ENCODE measurements at places on chromosomes 11 and 22.

DNA sequence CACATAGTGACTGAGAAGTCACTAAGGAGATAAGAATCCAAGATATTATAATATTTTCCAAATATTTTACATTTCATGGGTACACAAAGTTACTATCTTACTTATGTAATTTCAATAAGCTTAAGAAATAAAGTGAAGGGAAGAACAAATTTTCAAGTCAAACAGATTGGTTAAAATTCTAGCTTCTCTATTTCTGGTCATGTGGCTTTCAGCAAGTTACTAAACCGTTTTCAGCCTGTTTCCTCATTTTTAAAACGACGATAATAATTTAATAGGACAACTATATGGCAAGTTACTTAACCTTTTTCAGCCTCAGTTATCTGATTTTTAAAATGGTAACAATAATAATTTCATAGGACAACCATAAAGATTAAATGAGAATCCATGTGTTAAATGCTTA lies 15.6 kb downstream of the DCUN1D5 start:
- no peak for DNase-seq

GRCh38 chr11:113647856-113648255 lies 58.3 kb downstream of the TMPRSS5 start:
- DNase-seq: no peak

GRCh38 chr22:35930933-35931332 lies 97.7 kb downstream of the RBFOX2 start:
- DNase-seq: peak; percentile 90

DNA sequence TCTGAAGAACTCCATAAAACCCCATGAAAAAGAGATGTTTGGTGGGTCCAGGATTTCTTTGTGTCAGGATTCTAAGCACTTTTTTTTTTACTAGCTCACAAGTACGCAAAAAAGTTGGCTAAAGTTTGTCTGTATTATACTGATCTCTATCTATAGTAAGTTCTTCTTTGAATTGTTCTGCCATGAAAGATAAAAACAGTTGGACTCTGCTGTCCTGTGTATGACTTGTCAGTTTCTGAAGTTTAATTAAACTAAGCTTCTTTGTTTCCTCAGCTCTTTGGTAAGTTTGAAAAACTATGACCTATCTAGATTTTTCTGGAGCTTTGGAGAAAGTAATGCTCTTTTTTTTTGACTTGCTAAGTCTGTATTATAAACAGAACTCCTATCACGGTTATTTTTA lies 812.2 kb upstream of the LUZP2 start:
- DNase-seq: no peak

DNA sequence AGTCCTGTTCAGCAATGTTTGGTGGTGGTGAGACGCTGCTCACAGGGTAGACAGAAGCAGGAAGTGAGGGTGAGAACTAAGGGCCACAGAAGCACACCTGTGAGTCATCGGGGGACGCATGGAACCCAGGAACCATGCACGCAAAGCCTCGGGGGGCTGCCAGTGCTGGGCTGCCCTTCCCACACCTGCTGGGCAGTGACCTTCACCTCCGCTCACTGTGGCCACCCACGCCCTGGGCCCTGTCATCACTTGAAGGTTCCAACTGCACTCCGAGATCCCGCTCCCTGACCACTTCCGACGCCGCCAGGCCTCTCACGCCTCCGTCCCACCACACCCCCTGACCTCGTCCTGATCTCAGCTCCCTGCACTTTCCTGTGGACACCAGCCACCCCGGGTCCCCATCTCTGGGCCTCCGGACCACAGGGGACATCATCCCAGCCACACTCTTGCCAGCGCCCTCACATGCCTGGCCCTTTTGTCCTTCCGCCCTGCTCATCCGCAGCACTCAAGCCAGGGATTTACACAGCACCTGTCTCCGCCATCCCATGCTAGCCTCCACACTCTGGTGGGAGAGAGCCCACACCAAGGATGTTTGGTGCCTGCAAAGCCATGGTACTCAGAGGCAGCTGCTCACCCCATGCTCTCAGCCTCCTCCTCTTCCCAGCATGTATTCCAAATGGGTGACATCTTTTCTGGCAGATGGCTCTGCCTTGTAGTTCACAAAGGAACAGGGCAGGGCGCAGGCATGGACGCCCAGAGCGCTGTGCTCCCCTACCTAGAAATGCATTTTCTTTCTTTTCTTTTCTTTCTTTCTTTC lies 23.1 kb upstream of the ATXN10 start:
- DNase-seq: no peak

DNA sequence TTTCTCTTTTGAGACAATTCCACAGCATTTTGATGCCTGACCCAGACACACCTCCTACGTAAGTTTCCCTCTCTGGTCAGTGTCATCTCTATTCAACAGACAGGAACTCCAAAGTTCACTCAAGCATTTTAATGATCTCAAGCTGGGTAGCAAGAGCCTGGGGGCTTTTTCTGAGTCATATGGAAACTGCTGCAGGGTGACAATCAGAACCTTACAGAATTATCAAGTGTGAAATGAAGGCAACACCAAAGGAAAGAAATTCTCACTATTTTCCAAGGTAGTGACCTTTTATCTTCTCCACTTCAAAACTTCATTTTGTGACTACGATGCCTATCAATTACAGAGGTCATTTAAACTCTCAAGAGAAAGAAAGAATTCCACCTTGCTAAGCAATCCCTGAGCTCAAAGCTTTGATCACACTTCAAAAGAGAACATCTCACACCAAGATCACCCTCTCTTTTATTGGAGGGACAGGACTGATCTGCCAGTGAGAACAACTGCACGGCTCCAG lies 229.0 kb upstream of the ZC3H12C start:
- no peak for DNase-seq

DNA sequence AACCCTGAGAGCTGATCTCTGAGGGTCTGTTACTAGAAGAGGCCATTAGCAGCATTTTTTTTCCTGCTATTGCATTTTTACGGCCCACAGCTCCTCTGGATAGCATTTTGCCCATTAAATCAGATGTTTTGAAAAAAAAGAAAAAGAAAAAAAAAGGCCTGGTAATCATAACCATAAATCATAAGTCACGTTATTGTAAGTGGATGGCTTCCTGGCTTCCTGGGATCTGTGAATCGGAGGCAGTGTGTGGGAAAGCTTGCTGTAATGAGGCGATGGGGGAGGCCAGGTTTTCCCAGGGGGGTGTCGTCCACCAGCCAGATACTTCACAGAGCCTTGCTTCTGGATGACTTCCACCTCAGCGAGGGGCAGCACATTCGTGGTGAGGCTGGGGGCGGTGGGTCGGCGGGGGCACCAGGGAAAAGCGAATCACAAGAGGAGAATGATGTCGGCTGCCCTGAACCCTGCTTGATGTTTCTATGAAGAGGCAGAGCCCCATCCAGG lies 106.5 kb upstream of the SYT13 start:
- no peak for DNase-seq

- DNase-seq: peak; percentile 69
Observed at GRCh38 chr22:32587449-32587848, 112.8 kb downstream of the FBXO7 start.

DNA sequence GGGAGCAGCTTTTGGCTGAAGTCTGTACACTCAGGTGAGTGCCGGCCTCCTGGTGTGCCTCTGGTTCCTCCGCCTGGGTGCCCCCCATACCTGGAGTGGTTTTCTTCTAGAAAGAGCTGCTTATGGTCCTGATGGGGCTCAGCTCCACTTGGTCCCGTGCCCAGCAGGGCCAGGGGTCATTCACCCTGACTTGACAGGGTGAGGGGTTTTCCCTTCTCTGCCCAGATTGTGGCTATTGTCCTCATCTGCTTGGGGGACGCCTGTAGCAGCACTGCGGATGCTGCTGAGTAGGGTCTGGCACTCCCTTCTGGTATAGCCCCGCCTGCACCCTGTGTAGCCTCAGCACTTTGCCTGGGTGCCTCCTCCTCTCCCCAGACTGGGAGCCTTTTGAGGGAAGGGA lies 8.2 kb downstream of the OMP start:
- DNase-seq: no peak

DNA sequence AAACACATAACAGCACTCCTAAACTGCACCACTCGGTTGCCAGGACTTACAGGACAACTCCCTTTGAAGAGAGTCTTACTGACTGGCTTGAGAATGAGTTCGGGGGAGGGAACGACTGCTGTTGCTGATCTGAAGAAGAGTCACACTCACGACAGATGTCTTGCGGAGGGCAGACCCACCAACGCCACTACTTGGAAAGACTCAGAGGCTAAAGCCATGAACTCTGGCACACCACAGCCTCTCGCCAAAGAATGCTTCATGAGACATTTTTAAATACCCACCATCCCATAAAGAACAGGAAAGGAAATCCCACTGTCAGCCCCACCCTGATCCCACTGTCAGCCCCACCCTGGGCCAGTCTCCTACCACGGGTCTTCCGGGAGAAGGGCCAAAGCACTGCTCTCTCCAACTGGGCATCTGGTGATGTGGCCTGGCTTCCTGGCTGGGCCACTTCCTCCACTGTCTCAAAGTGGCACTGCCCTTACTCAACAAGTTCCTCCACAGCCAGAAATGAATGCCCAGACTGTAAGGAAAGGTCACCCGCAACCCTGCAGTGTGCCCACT lies 73.6 kb downstream of the MICAL3 start:
- DNase-seq: peak; percentile 41

DNA sequence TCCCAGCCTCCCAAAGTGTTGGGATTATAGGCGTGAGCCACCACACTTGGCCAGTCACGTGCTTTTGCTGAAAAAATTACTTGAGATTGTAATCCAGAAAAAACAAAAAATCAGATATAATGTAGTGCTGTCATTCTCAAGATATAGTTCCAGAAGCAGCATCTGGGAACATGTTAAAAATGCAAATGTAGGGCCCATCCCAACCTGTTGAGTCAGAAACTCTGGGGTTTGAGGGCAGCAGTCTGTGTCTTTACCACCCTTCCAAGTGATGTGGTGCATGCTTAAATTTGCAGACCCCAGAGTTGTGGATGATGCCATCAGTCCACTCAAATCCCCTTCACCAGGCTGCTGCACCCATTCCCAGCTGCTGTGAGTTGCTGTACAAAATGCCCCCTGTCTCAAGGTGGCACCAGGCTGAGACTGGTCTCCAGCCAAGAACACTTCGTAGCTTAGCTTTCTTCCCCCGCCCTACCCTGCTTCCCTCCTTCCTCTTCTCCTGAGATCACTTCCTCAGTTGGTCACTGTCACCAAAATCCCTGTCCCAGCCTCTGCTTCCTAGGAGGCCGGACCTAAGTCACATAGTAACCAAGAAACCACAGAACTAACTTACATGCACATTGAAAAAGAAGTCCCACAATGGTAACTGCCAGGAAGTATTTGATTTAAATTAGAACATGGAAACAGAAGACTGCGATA lies 18.2 kb upstream of the ARRB1 start:
- no peak for DNase-seq

GRCh38 chr22:20546541-20546950 lies 39.1 kb downstream of the MED15 start:
- DNase-seq: no peak

- DNase-seq: peak; percentile 15
Observed at GRCh38 chr22:24133187-24133965, 47.9 kb upstream of the SUSD2 start.

GRCh38 chr11:44711787-44712608 lies 14.8 kb upstream of the TSPAN18 start:
- no peak for DNase-seq

DNA sequence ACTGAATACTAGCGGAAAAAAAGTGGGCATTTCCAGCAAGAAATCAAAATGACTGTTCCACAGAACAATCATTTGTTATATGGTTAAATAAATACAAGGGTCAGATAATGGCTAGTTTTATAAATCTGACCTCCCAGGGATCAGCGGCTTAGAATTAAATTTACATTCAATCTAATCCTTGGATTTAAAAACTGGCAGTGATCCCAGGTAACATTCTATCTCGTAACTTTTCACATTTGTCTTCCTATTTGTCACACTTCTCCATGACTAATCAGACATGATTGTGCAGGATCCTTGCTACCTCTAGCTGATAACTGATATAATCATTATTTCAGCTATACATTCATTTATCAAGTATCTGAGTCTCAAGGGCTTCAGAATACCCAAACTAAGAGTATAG lies 2.9 kb upstream of the MMP3 start:
- DNase-seq: no peak

DNA sequence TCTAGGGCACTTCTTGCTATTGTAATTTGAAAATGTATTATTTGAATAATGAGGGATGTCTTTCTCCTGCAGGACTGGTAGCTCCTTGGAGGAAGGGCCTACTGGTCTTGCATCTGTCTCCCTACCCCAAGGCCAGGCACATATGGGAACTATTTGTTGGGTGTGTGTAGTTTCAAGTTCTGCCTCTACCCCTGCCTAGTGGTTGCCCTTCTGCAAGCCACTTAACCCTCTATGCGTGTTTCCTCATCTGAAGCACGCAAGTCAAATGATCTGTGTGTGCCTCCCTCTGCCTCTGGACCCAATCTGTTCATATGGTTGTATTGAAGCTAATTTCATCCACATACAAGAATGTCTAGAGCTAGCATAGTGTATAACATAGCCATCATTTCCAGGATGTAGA lies 67.0 kb downstream of the WNT11 start:
- DNase-seq: no peak

DNA sequence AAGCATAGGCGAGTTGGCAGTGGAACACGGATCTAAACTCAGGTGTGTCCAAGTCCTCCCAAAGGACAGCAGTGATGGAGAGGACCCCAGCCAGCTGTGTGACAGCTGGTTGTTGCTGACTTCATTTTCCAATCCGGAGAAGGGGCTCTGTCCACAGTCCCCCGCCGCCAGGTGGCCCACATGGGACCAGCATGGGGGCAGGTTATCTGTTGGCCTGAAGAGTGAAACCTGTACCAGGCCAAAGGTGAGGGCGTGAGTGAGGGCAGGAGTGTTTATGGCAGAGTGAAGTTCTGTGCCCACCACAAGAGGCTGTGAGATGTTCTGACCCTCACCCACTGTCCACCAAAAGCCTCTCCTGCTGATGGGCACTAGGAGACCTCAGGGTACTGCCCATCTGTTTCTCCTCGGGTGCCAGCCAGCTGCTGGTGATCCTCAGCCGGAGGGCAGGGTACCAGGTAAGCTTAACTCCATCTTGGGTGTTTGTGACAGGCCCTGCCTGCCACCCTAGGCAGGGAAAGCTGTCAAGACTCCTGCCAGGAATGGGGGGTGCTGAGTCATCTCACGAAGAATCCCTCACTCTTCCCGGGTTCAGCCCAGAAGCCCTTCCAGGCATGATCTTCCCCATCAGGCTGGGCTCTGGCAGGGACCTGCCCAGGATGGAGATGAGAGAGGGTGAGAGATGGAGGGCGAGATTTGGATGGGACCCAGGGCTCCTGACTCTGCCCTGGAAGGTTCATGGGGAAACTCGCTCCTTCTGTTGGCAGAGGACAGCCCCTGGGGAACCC lies 15.5 kb upstream of the TAB1 start:
- no peak for DNase-seq

DNA sequence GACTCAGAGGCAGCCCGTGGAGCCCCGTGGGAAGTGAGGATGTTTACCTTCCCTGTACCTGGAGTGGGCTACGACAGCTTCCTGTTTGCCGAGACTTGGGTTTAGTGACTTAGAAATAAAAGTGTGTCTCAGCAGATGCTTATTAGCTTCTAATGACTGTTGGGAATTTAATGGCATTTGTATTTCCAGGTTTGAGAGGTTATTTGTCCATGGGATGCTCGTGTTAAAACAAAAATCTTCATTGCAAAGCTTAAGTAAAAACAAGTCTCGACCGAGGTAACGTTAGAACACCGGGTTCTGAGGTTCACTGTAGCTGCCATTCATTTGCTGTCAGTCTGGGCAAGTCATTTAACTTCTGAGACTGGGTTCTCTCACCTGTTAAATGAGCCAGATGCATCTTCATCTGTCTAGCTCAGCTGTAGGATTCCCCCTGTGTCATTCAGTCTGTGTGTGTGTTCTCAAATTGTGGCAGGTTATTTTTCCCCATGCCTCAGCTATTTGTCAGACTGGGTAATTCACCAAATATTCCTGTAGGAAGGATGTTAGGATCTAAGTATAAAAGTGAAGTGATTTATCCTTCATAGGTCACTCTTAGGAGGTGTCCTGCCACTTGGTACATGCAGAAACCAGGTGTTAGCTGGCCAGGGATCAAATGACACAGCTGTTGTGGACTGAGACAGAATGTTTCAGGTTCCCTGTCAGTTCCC lies 791 bp downstream of the EI24 start:
- DNase-seq: no peak
